Activated CD4-positive, alpha-beta T cell treated with anti-CD3 and anti-CD28 coated beads for 24 hours (primary cell): ENCODE measurements at places on chromosomes 2 and 18.

DNA sequence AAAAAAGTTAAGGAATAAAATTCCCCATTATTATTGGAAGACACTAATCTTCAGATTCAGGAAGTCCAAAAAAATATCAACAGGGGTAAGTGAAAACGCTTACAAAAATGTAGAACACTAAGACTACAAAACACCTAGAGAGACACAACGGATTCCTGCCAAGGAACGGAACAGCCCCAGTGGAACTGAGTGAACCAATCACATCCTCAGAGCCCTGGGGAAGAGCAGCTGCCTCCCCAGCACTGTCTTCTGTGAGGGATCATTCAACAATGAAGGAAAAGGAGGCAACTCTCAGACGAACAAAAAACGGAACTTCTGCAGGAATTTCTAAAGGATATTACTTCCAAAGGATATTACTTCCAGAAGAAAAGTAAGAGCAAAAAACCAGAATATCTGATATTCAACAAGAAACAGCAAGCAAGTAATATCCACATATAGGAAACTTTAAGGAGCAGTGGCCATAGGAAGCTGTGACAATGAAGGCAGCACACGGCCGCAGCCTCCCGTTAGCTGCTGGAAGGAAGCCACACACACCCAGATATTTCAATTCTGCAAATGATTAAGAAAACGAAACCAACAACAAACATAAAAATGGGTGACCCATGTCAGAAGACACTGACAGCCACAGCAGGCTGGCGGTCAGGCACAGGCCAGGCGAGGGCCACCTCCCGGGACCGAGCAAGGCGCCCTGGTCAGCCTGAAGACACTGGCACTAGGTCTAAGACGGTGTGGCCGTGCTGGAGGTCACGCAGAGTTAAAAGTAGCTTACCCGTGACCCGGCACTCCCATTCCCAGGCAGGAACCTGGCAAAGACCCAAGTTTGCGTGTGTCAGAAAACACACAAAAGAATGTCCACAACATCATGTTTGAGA, 81.8 kb downstream of the HDAC4 start:
- DNase-seq: no peak

GRCh38 chr2:228245601-228246000, 64.1 kb upstream of the SPHKAP start:
- DNase-seq: no peak

- DNase-seq: no peak
Observed at GRCh38 chr2:238696331-238696730, 151.6 kb upstream of the TWIST2 start.

DNA sequence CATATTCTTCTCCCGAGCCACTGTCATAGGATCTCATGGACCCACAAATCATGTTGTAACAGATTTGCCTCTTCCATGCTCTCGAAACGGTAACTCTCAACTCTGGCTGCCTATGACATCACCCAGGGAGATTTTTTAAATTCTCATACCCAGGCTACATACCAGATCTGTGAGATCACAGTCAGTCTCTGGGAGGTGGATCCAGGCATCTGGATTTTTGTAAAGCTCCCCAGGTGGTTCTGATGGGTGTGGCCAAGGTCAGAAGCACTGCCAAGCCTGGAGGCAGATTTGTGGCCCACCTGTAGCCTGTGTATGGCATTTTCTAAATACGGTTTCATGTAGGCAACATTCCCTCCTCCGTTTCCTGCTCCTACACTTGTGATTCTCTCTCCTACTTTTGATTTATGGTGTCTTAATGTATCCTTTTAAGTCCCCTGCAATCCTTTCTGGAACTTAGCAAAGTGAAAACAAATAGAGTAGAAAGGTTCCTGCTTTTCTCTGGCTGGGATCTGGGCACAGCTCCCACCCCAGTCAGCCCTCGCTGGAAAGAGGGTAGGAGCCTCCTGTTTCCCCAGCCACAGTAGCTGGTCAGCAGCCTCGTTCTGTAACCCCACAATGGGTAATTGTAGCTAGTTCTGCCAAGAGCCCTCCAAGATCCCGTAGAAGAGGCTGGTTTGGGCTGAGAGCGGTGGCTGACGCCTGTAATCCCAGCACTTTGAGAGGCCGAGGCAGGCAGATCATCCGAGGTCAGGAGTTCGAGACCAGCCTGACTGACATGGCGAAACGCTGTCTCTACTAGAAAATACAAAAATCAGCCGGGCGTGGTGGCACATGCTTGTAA, 96.2 kb downstream of the KLHL29 start:
- no peak for DNase-seq

DNA sequence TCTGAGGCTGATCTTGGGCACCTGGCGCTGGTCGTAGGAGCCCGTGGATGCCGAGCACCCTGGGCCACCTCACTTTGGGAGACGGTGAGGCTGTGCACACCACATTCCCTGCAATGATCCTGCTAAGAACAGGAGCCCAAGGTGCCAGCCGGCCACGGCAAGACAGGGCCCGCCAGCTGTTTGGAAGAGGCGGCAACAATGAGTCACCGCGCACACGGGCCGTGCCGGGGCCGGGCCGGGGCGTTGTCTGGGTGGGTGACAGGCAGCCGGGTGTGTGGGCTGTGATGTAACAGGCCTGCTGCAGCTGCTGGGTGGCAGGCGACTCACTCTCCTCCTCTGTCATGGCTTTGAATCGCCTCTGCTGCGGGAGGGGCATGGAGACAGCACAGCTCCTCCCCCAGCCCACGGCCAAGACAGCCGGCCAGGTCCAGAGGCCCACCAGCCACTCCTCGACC, 49.7 kb upstream of the ODC1 start:
- peak; percentile 32 for DNase-seq

DNA sequence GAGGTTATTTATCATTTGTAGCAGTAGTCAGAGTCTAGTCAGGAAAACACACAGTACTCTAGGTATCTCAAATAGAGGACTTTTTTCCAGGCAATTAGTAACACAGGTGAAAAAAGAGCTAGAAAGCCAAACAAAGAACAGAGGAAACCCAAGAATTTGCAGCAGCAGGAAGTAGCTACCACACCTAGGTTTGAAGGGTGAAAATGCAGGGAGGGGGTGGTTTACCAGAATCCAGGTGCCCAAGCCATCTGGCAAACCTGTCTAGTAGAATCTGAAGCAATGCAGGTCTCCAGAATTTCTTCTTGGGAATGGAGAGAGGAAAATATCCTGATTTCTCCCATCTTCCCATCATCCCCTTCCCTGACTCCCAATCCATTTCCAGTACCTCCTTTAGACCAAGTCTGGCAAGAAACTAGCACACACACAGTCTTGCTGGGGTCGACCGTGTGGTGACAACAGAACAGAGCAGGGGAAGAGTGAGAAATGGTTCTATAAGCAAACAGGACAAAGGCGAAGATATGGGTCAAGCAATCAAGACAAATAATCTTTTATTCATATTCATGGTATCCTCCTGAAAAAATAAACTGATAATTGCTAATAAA, 231.9 kb upstream of the MMADHC start:
- no peak for DNase-seq
